Chondrocyte (in vitro differentiated cells): ENCODE measurements at places on chromosomes 5 and 9. TPM values are rescaled to one million over a fixed set of nuclear protein-coding genes. Genes with fewer than 3 reads are reported as not detected.

- H3K4me3 ChIP-seq = peak overlapping the region; percentile 71
- H3K27me3 ChIP-seq = no peaks in the 10 kb centered on the region
- peak overlapping the region; percentile 72 for H3K27ac ChIP-seq
- no peak for DNase-seq
Observed at GRCh38 chr9:128161215-128161902, 1.3 kb downstream of the BBLN start.

- no peak overlapping the region for H3K27ac ChIP-seq
- DNase-seq = no peak
- no peak overlapping the region for H3K4me3 ChIP-seq
- peaks cover 12% of the 10 kb centered on the region for H3K4me1 ChIP-seq
- H3K36me3 ChIP-seq = no peaks in the 10 kb centered on the region
Observed at GRCh38 chr9:125121146-125121545, 22.2 kb downstream of the SCAI start.

TMEM174 gene
- total RNA-seq = not detected in 3 replicates

DNA sequence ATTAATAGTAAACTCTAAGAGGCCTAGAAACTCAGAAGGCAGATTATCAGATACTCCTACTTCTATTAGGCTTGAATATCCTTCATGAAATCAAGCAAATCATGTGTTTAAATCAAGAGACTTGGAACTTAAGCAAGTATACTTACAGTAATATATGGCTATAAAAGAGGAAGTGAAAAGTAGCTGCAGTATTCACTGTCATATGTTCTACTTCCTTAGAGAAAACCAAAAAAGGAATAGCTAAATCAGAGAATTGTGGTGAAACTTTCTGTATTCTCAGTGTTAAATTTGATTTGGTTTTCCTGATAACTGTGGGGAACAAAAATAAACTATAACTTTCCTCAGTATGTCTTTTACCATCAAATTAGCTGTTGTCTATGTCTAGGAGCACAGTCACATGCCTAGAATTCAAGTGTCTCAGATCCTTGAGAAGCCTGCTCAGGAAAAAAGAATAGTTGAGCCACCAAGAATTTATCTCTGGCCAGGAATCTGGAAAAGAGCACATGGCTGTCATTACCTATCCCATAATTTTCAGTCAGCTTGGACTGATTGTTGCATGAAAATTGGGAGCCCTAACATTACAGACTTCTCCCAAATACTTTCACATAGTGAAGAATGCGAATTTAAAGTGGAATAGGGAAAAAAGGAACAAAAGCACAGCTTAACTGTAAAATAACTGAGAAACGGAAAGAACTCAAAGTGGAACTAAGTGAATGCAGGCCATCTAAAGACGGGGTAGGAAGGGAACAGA lies 1.7 kb downstream of the FKBP15 start:
- DNase-seq = no peak
- H3K4me1 ChIP-seq = peaks cover 50% of the 10 kb centered on the region
- no peaks in the 10 kb centered on the region for H3K27me3 ChIP-seq
- no peaks in the 10 kb centered on the region for H3K36me3 ChIP-seq

- no peaks in the 10 kb centered on the region for H3K27me3 ChIP-seq
- H3K4me1 ChIP-seq = peaks cover 80% of the 10 kb centered on the region
- H3K27ac ChIP-seq = peak overlapping the region; percentile 91
- H3K36me3 ChIP-seq = no peaks in the 10 kb centered on the region
- DNase-seq = no peak
- H3K4me3 ChIP-seq = no peak overlapping the region
Observed at GRCh38 chr5:139745132-139745799, 50.3 kb upstream of the PSD2 start.

PRRX2 gene
- total RNA-seq = 4.9 to 5.7 TPM (median 5.0 TPM) in 3 replicates

RECK gene
- 33.5 to 66.6 TPM (median 33.5 TPM) in 3 replicates for total RNA-seq

SHISAL2B gene
- total RNA-seq = not detected in 3 replicates

GRCh38 chr5:167578977-167579692 lies 712.3 kb upstream of the WWC1 start:
- no peak for DNase-seq
- H3K4me3 ChIP-seq = no peak overlapping the region
- H3K4me1 ChIP-seq = peaks cover 4% of the 10 kb centered on the region
- H3K27ac ChIP-seq = no peak overlapping the region
- H3K27me3 ChIP-seq = peaks cover 62% of the 10 kb centered on the region
- no peaks in the 10 kb centered on the region for H3K36me3 ChIP-seq

DNA sequence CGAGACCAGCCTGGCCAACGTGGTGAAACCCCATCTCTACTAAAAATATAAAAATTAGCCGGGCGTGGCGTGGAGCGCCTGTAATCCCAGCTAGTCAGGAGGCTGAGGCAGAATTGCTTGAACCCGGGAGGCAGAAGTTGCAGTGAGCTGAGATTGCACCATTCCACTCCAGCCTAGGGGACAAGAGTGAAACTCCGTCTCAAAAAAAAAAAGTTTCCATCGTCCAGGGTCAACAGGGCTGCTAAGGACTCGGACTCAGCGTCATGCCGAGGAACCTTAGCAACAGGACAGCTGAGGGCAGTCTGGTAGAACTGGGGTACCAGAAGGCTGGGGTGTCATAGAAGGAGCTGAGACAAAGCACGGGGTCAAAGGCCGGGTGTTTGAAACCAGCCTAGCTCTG lies 21.7 kb downstream of the FAM78A start:
- H3K27me3 ChIP-seq = no peaks in the 10 kb centered on the region
- H3K4me3 ChIP-seq = no peak overlapping the region
- no peak for DNase-seq
- no peak overlapping the region for H3K27ac ChIP-seq

DNA sequence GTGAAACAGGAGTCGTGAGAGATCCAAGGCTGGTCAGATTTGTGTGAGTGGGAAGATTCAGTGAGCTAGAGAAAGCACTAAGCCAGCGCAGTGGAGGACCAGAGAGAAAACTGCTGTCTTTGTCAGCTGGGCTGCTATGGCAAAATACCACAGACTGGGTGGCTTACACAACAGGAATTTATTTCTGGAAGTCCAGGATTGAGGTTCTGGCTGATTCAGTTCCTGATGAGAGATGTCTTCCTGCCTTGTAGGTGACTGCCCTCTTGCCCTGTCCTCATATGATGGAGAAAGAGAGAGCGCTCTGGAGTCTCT lies 24.2 kb upstream of the ANKRD33B start:
- no peak overlapping the region for H3K4me3 ChIP-seq
- peaks cover 4% of the 10 kb centered on the region for H3K27me3 ChIP-seq
- H3K36me3 ChIP-seq = no peaks in the 10 kb centered on the region
- peak; percentile 1 for DNase-seq
- H3K4me1 ChIP-seq = peaks cover 15% of the 10 kb centered on the region

DNA sequence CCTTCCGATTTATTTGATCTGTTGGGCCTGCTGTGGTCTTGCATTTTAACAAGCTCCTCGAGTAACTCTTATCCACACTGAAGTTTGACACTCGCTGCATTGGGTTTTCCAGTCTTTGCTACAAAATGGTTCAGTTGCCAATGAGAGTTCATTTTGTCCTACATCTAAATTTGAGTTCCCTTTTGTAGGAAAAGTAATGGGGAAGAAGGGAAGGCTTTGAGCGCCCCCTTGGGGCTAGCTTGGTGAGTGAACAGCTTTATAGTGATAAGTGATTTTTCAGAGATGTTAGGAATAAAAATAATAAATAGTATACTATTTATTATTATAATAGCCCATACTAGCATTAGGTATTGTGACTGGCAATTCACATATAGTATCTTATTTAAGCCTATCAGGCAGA lies 89.9 kb upstream of the GNAQ start:
- no peak for DNase-seq
- H3K4me1 ChIP-seq = peaks cover 8% of the 10 kb centered on the region
- H3K27ac ChIP-seq = no peak overlapping the region
- H3K4me3 ChIP-seq = no peak overlapping the region
- H3K27me3 ChIP-seq = peaks cover 21% of the 10 kb centered on the region

SV2C gene
- 0.02 TPM in 1 of 3 replicates, not detected in the others for total RNA-seq

- DNase-seq = no peak
- H3K4me3 ChIP-seq = no peak overlapping the region
- no peaks in the 10 kb centered on the region for H3K36me3 ChIP-seq
Observed at GRCh38 chr9:112971415-112971814, 40.6 kb downstream of the ZNF883 start.

GRCh38 chr9:115687356-115687755 lies 466.2 kb upstream of the PAPPA start:
- peaks cover 20% of the 10 kb centered on the region for H3K4me1 ChIP-seq
- no peak overlapping the region for H3K27ac ChIP-seq
- H3K36me3 ChIP-seq = peaks cover 14% of the 10 kb centered on the region
- no peaks in the 10 kb centered on the region for H3K27me3 ChIP-seq
- no peak for DNase-seq
- no peak overlapping the region for H3K4me3 ChIP-seq

DNA sequence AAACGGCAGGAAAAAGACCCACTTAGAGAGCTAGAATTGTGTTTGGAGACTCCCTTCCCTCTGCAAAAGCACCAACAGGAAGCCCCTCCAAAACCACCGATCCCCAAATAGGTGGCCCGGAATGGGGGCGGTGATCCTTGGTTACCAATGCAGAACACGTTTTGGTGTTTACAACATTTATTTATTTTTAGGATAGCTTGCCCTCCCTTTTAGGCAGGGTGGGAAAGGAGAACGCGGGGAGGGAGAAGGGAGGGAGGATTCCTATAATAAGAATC lies 579 bp upstream of the NTRK2 start:
- no peak for DNase-seq
- H3K4me3 ChIP-seq = peak overlapping the region; percentile 92
- peaks cover 2% of the 10 kb centered on the region for H3K36me3 ChIP-seq
- peaks cover 51% of the 10 kb centered on the region for H3K4me1 ChIP-seq

PCDHA5 gene
- 0.32 to 0.99 TPM (median 0.62 TPM) in 3 replicates for total RNA-seq

DNA sequence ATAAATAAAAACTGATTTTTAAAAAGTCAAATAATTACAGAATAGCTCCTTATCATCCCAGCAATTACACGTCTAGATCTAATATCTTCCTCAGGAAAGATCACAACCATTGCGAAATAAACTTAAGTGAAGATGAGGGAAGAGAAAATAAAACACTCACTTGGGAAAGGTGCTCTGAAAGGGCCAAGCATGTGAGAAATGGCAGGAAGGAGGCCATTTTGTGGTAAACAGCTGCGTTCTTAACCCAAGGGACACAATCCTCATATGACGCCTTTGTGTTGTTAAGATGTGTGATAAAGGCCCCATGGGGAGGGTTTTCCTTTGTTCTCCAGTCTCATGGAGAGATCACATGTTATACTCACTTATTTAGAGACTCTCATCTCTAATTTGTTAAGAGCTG lies 32.5 kb downstream of the JAKMIP2 start:
- H3K4me1 ChIP-seq = peaks cover 54% of the 10 kb centered on the region
- no peak overlapping the region for H3K4me3 ChIP-seq
- no peaks in the 10 kb centered on the region for H3K36me3 ChIP-seq
- H3K27me3 ChIP-seq = no peaks in the 10 kb centered on the region
- DNase-seq = no peak
